ENCODE measurements at places on chromosomes 13 and 19. TPM values are rescaled to one million over a fixed set of nuclear protein-coding genes. Genes with fewer than 3 reads are reported as not detected.

The CDC37 gene
- total RNA-seq, result 73.1 TPM

The NECTIN2 gene
- total RNA-seq, result 31.8 TPM

The CEP89 gene
- 7.8 TPM for total RNA-seq

The ZNF177 gene
- 4.2 TPM for total RNA-seq

The WDR62 gene
- total RNA-seq, result 2.1 TPM

The GNA15 gene
- 3.1 TPM for total RNA-seq

The ARHGAP45 gene
- total RNA-seq, result 8.9 TPM

The PRTN3 gene
- total RNA-seq, result 4.7 TPM

The SYT5 gene
- not detected for total RNA-seq

The TTC9B gene
- not detected for total RNA-seq

The PRDX2 gene
- total RNA-seq, result 207 TPM

The SUPT5H gene
- 40.7 TPM for total RNA-seq

The PSG5 gene
- total RNA-seq, result not detected

The EDDM13 gene
- total RNA-seq, result not detected

The ZDHHC20 gene
- total RNA-seq, result 71.0 TPM

The REEP6 gene
- total RNA-seq, result 2.1 TPM

The SLC17A7 gene
- total RNA-seq, result 1.0 TPM

The TEX101 gene
- not detected for total RNA-seq

The OR7C2 gene
- not detected for total RNA-seq

The MISP3 gene
- total RNA-seq, result not detected

The KLF16 gene
- total RNA-seq, result 2.6 TPM

The DMKN gene
- not detected for total RNA-seq

The PCDH20 gene
- 2.6 TPM for total RNA-seq

The ADPRHL1 gene
- 124 TPM for total RNA-seq

The MYH14 gene
- 30.3 TPM for total RNA-seq

The C1QTNF9B gene
- total RNA-seq, result 1.0 TPM

The PVR gene
- total RNA-seq, result 15.7 TPM

The SIGLEC8 gene
- total RNA-seq, result 0.52 TPM

The CEACAM20 gene
- not detected for total RNA-seq

The POLR1D gene
- total RNA-seq, result 69.9 TPM

The ATP5F1D gene
- total RNA-seq, result 24.5 TPM

The DBP gene
- 6.8 TPM for total RNA-seq

The CYP2F1 gene
- total RNA-seq, result not detected

The TPTE2 gene
- total RNA-seq, result not detected

The UHRF1 gene
- 19.8 TPM for total RNA-seq

The PSG1 gene
- not detected for total RNA-seq

The SAMD1 gene
- total RNA-seq, result 12.5 TPM

The DCT gene
- under 0.01 TPM for total RNA-seq

The ACP7 gene
- not detected for total RNA-seq

The SYNGR4 gene
- total RNA-seq, result not detected

The FFAR1 gene
- total RNA-seq, result not detected

The FBXO27 gene
- 1.0 TPM for total RNA-seq

The MYO1F gene
- total RNA-seq, result 7.8 TPM

The RXFP2 gene
- total RNA-seq, result under 0.01 TPM

The LYL1 gene
- 13.6 TPM for total RNA-seq

The LGALS14 gene
- not detected for total RNA-seq

The SACS gene
- 102 TPM for total RNA-seq

The OR7A5 gene
- total RNA-seq, result not detected

The PRKCG gene
- not detected for total RNA-seq

The CD33 gene
- total RNA-seq, result 0.52 TPM

The PABPC3 gene
- total RNA-seq, result under 0.01 TPM

The BBC3 gene
- 2.6 TPM for total RNA-seq

The METTL21C gene
- 29.7 TPM for total RNA-seq

The ZNF557 gene
- 16.7 TPM for total RNA-seq
